ENCODE measurements at places on chromosomes 4 and X. TPM values are rescaled to one million over a fixed set of nuclear protein-coding genes. Genes with fewer than 3 reads are reported as not detected.

DNA sequence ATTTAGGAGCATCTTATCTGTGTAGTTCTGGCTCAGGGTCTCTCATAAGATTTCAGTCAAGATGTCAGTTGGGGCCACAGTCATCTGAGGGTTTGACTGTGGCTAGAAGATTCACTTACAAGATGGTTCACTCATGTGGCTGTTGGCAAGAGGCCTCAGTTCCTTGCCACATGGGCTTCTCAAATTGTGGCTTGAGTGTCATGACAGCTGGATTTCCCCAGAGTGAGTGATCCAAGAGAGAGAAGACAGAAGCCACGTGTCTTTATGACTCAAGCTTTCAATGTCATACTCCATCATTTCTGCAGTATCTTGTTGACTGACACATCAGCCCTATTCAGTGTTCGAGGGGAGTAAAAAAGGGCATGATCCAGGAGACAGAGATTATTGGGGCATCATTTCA is 131.3 kb upstream of the AP1S2 start:
- no peak for DNase-seq

Gene GATA1
- total RNA-seq = not detected

Gene DDX60
- total RNA-seq = 0.74 TPM

Gene ANAPC4
- 48.4 TPM for total RNA-seq

DNA sequence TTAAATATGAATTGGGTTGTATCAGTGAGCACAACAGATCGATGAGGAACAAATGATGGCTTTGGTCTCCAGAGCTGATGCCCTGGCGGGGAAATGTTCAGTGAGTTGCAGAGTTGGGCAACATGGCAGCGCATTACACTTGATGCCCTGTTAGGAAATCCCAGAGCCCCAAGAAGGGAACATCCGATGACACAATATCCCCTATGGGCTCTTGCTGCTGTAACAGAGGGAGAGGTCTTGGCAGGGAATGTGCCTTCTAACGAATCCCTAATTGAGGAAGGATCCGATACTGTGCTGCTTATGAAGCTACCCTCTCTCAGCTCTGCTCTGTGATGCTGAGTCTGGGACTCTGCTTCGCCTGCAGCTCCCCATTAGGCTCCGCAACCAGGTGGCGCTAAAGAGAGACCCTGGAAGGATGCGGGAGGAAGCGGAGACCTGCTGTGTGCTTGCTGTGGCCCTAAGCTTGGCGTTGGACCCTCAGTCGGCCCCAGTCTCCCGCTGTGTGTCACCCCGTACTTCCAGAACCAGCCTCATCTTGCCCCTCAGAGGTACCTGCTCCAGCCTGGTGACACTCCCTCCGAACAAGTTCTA is 38.9 kb downstream of the PDHA1 start:
- peak; percentile 41 for DNase-seq

DNA sequence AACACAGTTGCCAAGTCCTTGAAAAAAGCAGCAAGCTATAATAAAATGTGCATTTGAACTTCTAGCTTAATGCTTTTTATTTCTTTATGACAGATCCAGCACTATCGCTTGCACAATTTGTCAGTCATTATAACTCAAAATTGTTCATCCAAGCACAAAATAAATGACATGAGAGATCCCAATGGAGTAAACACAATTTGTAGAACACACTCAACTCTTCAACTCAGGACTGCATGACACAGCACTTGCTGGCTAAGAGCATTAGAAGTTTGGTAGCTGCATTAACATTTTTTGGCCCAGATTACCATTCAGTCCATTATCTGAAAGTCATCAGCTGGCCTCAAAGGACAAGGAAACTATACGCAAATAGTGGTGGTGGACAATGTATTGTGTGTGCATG is 530.1 kb downstream of the INPP4B start:
- DNase-seq = no peak

Gene TMPRSS11A
- not detected for total RNA-seq

DNA sequence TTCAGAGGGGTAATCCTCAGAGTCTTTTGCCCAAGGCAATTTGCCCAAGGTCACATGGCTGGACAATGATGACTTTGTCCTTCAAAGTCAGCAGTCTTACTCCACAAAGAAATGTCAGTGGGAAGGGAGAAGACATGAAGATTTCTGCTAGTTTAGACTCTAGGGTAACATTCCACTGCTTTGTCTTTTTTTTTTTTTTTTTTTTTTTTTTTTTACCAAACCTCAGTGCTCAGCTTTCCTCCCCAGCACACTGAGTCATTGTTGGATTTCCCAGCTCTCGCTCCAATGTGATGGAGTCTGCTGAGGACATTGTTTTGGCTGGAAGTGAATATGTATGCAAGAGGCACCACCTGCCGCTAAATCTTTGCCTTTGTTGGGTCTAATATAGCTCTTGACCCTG is 7.2 kb upstream of the C1QTNF7 start:
- DNase-seq = no peak

- DNase-seq = no peak
These were observed 6.1 kb downstream of the HOPX start for GRCh38 chr4:56674984-56675383.

Gene AFF2
- 8.4 TPM for total RNA-seq

DNA sequence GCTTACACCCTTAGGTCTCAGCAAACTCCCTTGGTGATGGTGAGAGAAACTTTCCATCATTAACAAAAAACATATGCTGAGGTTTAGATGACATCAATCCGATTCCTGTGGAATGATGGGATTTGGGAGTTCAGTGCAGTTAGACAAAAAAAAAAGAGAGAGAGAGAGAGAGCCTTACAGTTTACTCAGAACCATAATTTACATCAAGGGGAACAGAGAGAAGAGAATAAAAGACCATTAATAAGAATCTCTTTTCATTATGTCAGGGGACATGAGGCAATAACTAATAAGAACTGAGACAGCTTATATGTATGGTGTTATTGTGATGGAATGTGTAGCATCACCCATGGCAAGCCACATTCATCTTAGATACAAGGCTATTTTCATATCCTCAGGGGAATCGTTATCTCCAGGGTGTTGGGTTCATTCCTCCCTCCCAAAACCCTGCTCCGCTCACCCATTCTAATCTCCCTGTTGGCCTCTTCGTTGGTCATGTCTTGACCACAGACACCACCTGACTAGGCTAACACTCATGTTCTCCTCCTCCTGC is 175.7 kb upstream of the MXRA5 start:
- DNase-seq = no peak

- no peak for DNase-seq
These were observed 70.5 kb downstream of the CLCN5 start for GRCh38 chrX:49992853-49993252.

DNA sequence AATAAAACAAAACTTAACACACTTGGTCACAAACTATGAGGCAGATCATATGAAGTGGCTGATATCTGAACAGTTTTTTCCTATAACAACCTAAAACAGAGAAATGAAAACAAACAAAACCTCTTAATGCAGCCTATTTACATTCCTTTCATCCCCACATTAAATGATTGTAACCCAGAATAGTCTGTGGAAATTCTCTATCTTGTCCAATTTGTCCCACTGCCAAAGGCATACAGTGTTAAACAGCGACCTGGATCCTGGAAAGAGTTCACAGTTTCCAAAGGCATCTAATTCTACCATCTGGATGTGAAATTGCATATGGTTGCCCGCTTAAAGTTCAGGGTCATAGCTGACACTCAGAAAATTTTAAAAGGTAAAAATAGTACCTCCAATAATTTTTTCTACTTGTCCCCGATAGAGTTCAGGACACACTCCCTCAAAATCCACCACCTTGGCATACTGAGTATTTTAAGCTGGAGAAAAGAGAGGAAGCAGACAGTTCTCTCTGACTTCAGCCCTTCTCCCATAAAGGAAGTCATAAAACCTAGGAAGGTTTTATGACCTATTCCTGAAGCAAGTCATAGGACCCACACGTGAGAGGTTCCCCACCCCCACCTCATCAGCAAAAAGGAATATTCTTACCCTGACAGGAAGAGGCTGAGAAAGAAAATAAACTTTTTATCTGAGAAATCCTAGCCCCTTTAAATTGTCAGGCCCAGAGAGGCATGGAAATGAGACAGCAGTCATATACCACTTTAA is 270.2 kb downstream of the PAPSS1 start:
- no peak for DNase-seq

DNA sequence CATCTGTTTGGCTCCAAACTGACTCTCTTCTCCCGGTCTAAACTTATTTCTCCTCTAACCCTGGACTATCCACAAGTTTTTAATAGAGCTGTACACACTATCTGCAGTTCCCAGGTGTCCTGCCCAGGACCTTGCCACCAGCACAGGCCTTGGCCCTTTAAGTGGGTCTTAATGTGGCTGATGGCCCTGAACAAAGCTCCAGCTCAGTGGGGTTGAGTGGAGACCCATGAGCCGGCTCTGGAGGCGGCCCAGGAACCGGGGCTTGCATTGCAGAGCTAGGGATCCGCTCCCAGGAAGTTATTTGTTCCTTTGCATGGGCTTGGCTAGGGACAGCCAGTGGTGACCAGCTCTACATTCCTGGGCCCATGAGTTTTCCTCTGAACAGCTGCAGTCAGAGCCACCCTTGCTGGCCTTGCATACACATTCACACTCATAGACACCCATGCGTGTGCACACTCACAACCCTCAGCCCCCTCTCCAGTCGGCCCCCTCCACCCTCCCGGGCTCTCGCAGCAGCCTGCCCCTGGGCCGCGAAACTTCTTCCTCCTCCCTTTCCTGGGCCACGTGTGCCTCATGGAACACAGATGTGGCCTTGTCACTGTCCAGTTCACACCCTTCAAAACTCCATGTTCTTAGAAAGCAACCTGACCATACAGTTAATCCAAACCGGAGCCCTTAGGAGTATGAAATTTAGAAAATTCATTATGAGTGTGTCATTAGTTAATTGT is 58.2 kb downstream of the GPR143 start:
- DNase-seq = no peak

GRCh38 chrX:130771230-130771629 is 131.8 kb downstream of the ENOX2 start:
- DNase-seq = no peak

DNA sequence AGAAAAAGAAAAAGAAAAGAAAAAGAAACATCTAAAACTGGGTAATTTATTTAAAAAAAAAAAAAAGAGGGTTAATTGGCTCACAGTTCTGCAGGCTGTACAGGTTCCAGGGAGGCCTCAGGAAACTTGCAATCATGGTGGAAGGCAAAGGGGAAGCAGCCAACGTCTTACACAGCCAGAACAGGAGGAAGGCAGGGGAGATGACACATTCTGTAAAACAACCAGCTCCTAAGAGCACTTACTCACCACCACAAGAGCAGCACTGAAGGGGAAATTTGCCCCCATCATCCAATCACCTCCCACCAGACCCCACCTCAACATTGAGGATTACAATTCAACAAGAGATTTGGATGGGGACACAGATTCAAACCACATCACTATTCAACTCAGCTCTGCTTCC is 36.8 kb upstream of the TMEM184C start:
- no peak for DNase-seq

DNA sequence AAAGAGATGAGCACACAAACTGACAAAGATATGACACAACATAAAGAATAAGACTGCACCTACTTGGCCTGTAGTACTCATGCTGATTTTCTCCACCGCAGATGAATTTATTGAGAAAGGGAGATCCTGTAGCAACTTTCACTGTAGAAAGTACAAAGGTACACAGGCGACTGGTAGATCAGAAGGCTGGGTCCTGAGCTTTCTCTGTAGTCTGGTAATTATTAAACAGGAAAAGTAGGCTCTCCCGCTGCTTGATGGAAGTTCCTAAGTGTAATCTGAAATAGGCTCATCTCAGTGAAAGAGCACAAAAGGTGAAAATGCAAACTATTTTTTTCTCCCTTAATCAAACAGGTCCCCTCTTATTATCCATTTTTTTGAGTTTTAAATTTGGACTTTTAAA is at the start of gene ADH6:
TSS of gene ADH6 (minus strand) at position 175 of the 400 bp plus-strand sequence. CDS start at position 81, 94 bp downstream.
- no peak for DNase-seq

DNA sequence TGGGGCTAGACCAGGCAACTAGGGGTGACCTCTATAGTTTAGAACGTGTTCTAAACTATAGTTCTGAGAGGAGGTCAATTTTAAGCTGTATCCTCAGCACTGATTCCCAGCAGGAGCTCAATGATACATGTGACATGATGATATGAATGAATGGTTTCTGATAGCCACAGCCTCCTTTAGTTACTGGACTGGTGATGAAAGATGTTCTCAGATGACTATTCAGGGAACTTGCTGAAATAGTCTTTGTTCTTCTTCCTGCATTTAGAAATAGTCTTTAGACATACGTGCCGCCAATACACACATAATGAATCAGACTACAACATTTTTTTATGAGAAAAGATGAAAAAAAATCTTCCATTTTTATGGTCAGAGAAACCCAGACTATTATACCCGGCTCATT is 116.3 kb upstream of the TMEM150C start:
- DNase-seq = no peak

- no peak for DNase-seq
These were observed 5.2 kb upstream of the SCD5 start for GRCh38 chr4:82803746-82804145.

Gene TSPAN5
- 7.5 TPM for total RNA-seq

DNA sequence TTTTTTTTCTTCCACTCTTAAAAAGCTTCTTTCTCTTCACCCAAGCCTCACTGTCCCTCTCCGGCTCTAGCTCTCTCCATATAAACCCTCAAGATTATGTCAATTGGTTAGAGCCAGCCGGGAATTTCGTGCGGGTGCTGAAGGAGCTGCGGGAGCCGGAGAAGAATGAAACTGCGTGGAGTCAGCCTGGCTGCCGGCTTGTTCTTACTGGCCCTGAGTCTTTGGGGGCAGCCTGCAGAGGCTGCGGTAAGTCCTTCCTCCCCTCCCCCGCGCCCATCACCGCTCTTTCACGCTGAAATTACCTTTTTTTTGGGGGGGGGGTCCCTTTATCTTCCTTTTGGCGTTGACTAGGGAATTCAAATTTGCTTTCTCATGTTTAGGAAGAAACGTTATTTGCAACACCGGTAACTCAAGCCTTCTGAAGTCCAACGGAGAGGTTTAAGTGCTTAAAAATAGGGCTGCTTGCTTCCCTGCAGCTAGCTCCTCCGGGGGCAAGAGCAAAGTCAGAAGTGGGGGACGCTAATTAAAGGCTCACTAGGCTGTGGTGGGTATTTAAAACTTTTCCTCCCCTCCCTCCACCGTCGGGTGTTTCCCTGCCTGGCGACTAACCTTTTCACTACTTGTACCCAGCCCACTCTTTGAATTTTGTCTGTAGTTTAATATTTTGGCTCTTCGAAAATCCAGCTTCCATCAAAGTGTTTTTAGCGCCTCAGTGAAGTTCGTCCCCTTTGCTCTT is 491 bp downstream of the COL4A5 start:
- peak; percentile 17 for DNase-seq

Gene APBB2
- 61.4 TPM for total RNA-seq

Gene CFP
- total RNA-seq = 0.69 TPM

DNA sequence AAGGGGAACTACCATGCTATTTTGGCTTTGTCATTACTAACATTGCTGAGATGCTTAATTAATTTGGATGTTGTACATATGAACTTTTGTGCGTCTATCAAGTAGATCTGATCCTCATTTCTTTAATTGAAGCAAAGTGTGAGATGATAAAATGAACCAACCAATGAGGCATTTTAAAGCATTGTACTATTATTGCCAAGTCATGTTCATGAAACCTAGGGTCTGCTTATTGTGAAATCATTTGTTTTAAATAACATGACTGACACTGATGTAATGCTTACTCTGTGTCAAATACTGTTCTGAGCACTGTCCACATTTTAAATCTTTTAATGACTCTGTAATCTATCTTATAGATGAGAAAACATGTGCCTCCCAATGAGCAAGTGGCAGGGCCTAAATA is 57.7 kb downstream of the C4orf33 start:
- no peak for DNase-seq

Measured in progenitor cell of endocrine pancreas (in vitro differentiated cells).